Fibroblast of skin of abdomen (primary cell): ENCODE measurements at places on chromosomes 6 and 20.
A peak's percentile ranks its signal among the peaks of the same experiment; 100 is the strongest.

- no peak for DNase-seq
Measured at GRCh38 chr20:58715801-58716475, 23.3 kb downstream of the NPEPL1 start.

DNA sequence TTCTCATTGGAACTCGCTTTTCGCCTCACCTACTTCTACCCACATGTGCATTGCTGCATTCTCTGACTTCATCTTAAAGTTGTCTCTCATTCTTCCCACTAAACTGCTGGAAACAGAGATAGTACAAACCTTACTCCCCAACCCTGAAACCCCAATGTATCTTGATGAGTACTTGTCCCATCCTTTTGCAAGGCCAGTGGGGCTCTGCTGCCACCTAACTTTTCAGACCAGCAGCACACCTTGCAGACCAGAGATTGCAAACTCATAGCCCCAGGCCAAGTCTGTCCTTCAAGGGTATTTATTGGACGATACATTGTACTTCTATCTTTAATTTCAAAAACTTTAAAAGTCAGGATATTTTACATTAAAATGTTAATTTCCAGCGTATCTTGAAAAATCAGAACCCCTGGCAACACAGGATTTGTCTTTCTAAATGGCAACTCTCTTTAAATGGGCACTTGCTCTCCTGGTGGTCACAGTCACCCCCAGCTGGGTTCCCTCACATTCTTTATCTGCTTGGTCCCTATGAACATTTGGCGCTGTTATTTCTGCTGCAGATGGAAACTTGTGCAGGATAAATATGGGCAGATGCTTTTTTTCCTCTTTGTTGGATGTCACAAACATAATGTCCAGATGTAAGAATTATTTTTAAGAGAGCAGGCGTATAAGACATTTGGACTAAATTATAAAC, 83.9 kb downstream of the SOD2 start:
- peak; percentile 33 for DNase-seq

DNA sequence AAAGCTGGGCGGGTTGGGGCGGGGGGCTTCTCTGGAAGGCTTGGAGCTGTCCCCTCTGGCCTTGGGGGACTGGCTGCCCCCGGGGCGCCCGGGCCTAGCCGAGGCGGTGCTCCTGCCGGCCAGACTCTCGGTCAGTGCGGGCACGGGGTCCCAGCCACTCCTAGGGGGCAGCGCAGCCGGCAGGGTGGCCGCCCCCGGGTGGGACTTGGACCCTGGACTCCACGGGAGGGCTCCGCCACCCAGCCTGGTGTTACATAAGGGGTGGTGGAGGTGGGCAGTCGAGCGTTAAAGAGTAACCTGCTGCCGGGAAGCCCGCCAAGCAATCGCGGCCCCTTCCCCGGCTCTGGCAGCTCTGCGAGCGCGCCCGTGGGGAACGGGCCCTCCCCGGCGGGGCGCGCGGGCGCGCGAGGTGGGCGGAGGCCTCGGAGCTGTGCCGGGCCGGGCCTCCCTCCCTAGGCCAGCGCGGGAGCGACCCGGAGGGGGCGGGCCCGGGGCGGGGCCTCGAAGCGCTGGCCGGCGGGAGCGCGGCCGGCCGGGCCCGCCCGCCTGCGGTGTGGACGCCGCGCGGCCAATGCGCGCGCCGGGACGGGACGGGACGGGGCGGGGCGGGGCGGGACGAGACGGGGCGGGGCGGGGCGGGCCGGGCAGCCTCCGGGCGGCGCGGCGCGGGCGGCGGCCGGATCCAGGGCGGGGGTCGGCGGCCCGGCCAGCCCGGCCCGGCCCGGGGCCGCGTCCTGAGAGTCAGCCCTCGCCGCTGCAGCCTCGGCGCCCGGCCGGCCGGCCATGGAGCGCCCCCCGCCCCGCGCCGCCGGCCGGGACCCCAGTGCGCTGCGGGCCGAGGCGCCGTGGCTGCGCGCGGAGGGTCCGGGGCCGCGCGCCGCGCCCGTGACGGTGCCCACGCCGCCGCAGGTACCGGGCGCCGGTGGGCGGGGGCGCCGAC, at the start of gene SLC2A4RG:
TSS of gene SLC2A4RG (plus strand) at position 647 of the 940 bp plus-strand sequence. CDS start at position 784, 137 bp downstream.
- peak; percentile 80 for DNase-seq

GRCh38 chr6:127816643-127817042, 84.2 kb downstream of the THEMIS start:
- no peak for DNase-seq

GRCh38 chr6:149334682-149335160, 17.2 kb downstream of the TAB2 start:
- DNase-seq: peak; percentile 80

DNA sequence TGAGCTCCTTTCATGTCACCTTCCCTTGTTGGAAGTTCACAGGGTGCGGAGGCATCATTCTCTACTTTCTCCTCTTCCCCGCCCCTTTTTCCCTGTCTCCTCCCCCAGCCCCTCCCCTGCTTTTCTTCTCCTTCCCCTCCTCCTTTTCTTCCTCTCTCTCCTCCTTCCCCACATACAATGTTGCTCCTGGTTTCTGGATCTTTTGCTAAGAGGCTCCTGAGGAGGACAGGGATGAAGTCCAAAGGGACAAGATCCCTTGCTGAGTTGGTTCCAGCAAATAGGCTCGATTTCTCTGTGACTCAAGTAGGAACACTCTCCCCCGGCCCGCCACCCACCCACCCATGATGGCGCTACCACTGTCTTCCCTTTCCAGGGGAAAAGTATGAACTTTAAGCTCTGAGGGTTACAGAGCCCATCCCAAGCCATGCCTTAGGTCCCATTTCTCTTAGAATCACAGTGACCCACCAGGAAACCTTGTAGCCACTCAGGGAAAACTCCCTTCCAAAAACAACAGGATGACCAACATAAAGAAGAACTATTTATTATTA, 852 bp upstream of the TFEB start:
- no peak for DNase-seq

- no peak for DNase-seq
Measured at GRCh38 chr20:58149437-58150091, 78.9 kb downstream of the ANKRD60 start.

GRCh38 chr6:109978174-109979032, at the start of gene GPR6:
Gene GPR6, plus strand, starts transcription at chr6:109978311. Its CDS starts 802 bp downstream, at chr6:109979113.
- DNase-seq: peak; percentile 45

DNA sequence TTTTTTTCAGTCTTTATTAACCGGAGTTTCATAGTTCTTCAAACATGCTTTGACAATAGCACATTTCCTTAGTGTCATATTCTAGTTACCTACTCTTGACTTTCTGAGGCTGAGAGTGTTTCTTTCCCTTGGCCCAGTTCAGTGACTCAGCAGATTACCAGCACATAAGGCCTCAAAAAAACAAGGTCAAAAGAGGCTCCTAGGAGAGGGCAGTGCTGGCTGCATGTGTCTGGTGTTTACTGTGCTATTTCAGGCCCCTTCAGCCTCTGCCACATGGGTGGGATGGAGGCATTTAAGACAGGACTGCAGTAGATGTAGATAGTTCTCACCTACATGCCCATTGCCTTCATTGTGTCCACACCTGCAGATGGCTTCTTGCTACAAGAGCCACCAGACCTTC, 198.2 kb upstream of the SSTR4 start:
- peak; percentile 23 for DNase-seq
